Stimulated activated CD4-positive, alpha-beta T cell treated with anti-CD3 and anti-CD28 coated beads, Interleukin-2, amount 100 ng/mL, for 48 hours (primary cell): ENCODE measurements at places on chromosomes 5 and 9.

- no peak for DNase-seq
These were observed 157.0 kb upstream of the RAI14 start for GRCh38 chr5:34499001-34499734.

GRCh38 chr9:33187519-33188218 lies 20.5 kb upstream of the B4GALT1 start:
- no peak for DNase-seq

- no peak for DNase-seq
These were observed 58.4 kb downstream of the SH3GL2 start for GRCh38 chr9:17637229-17637628.

DNA sequence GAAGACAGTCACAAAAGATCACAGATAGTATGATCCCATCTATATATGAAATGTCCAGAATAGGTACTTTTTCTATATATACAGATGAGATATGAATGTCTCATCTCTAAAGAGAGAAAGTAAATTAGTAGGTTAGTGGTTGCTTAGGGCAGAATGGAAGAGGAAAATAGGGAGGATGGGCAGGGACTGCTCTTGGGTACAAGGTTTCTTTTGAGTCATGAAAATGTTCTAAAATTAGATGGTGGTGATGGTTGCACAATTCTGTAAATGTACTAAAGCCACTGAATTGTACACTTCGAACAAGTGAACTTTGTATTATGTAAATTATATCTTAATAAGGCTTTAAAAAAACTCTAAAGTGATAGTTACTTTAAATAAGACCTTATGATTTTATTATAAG lies 59.6 kb upstream of the GRAMD2B start:
- no peak for DNase-seq
